ENCODE measurements at places on chromosomes 7 and 10.

- no peak for DNase-seq
These were observed 80.7 kb downstream of the ZRANB1 start for GRCh38 chr10:125022671-125023070.

- DNase-seq: no peak
These were observed 84.9 kb downstream of the ZNF365 start for GRCh38 chr10:62459072-62459471.

DNA sequence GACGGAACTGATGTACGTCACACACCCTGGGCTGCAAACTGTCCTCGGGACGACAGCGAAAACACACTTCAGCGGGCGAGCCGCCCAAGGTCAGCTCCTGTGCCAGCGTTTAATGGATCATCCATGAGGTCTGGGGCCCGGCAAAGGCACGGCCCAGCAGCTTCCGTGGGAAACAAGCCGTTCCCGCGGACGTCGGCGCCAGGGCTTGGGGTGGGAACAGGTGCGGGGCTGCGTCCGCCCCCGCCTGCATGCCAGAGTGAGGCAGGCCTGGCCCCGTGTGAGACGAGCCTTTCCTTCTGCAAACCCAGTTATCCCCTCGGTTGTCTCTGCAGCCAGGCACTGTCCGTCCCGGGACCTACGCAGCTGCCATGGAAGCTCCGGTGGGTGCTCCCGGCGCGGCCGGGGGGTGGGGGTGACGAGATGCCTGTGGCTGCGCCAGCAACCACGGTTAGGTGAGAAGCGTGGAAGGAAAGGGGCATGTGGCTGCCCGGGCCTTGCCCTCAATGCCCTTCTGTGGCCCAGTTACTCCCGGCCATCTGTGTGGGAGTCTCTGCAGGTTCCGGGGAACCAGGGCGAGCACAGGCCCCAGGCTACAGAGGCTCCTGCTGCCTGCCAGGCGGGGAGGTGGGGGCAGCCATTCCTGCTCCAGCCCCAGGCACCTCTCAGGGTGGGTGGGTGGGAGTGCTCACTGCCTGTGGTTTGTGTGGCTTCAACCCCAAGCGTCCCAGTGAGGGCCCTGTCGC lies 42.2 kb upstream of the PDGFA start:
- DNase-seq: no peak

GRCh38 chr7:158043551-158044481 lies 543.8 kb downstream of the PTPRN2 start:
- DNase-seq: no peak

- no peak for DNase-seq
These were observed 46.1 kb downstream of the CYTH3 start for GRCh38 chr7:6226194-6226799.

DNA sequence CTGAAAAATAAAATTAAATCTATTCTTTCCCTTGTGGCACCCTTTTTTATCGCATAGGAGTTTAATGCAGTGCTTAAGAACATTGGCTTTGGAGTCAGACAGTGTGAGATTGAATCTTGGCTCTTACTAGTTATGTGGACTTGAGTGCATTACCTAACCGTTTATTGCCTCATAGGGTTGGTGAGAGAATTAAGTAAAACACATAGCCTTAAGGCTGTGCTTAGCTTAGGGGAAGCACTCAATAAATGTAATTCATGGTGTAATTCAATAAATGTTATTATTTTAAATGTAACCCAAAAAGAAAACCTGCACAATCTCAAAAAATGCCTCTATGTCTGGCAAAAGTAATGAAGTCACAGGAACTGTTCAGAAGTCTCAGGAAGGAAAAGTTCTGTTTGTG lies 2.7 kb downstream of the STK17A start:
- no peak for DNase-seq

DNA sequence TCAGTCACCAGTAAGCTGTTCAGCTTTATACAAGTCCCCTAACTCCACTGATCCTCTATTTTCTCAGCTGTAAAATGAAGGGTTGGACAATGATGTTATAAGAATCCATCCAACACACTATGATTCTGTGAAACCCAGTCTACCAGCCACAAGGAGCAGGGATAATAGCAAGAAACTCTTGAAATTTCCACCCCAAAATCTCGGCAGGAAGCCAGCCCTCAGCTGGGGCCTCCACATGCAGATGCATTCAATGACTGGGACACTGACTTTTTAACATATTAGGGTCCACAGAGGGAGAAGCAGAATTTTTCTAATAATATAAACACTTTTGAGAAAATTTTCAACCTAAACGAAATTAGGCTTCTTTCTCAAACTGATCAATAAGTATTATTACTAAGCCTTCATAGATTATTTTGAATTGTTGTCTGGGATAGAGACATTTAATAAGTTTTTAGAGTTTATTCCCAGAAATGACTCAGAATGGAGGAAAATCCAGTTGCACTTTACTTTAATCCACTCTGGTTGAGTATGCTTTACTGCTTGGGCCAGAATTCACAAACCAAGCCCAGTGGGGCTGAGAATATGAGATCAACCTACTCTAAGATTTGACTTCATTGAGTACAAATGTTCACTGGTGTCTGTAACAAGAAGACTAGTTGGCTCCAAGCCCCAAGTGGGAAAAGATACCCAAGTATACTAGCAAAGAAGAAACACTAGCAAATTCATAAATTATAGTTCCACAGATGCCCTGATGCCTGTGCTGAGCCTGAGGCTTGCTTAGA lies 168.6 kb downstream of the C7orf25 start:
- no peak for DNase-seq

GRCh38 chr10:70804421-70804808 lies 11.3 kb upstream of the SGPL1 start:
- DNase-seq: no peak

GRCh38 chr7:22356010-22356691 lies 803 bp downstream of the RAPGEF5 start:
- no peak for DNase-seq

DNA sequence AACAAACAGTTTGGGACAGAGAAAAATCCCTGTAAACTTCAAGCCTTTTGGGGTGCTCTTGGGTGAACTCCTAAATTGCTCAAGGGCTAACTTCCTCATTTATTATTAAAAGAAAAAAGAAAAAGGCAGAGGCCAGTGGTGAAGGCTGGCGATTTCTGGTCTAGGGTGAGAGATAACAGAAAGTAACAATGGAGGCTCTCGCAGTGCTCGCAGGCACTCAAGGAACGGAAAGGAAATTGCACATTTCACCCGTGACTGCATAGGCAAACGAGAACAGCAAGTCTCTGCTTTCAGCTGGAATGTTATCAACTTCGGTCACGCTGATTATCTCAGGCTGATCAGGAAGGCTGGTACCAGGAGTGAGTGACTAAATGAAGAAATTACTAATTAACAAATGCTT lies 70.7 kb downstream of the PRKAG2 start:
- no peak for DNase-seq

GRCh38 chr10:96325719-96326373 lies 21.6 kb downstream of the DNTT start:
- DNase-seq: no peak

DNA sequence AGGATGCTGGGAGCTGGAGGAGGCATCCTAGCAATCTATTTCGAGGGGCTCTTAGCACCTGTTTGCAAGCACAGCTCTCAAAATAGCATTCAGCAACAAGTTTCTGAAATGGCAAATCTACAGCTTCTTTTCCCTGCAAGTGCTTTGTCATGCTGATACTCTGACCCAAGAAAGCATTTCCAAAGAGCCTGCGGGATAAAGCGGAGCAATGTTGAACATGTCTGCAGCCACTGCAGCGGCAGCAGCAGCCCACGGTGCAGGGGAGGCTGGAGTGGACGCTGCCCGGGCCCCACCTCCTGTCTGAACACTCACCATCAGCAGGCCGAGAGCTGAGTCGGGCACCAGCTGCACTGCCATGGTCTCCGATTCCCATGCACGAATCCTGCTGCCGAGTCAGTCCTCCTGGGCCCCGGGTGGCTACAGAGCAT lies 964 bp downstream of the FRMD4A start:
- DNase-seq: no peak

DNA sequence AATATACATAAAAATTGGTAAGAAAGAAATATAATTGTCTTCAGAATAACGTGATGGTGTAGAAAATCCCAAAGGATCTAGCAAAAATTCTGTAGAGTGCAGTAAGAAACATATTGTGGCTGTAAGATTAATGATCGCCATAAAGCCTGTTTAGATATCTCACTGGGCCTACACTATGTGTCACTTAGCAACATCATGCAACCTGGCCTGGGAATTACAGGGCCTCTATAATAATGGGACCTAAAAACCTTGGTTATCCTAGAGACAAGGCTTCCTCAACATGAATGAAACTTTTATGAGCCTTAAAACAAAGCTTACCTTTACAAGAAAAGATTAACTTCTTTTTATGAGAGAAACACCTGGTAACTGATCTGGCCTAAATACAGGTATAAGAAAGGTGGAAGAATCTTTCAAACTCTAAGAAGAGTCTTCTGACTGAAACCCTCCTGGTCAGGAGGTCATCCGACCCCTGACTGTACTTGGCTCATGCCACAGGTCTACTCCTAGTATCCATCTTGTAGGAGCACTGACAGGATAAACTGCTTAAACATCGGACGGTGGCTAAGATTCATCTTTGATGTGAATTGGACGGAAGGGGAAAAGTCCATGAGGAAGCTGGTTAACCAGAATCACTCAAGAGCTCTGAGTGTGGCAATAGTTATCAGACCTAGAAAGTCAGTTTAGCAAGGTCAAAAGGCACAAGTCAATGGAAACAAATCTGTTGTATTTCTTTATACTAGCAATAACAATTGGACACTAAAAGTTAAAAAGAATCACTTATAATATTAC lies 1155.1 kb upstream of the SORCS1 start:
- no peak for DNase-seq

- no peak for DNase-seq
These were observed 97.7 kb downstream of the CUBN start for GRCh38 chr10:17031637-17032635.

DNA sequence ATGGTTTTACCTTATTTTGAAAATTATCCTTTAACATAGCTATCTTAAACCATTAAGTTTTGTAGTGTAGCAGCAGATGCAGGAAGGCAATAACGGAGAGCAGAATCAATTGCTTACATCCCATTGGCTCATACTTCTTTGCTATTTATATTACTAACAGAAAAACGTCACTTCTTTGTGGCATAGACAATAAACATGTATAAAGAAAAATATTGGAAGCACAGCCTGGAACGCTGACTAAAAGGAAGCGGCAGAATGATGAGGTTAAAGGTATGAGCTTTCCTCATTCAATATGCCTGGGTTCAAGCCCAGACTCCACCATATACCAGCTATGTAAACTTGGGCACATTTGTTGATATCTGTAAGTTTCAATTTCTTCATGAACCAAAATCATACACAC lies 24.0 kb upstream of the BMPER start:
- DNase-seq: no peak

GRCh38 chr10:71302451-71302850 lies 16.6 kb upstream of the SLC29A3 start:
- DNase-seq: no peak

GRCh38 chr10:33938001-33938400 lies 603.5 kb upstream of the NRP1 start:
- no peak for DNase-seq

GRCh38 chr10:104642658-104643302 lies 1.7 kb downstream of the SORCS3 start:
- no peak for DNase-seq

GRCh38 chr10:86665218-86665607 lies 3.1 kb upstream of the LDB3 start:
- DNase-seq: no peak

GRCh38 chr7:27193335-27194001 lies 6.4 kb downstream of the HOXA13 start:
- DNase-seq: no peak

- DNase-seq: no peak
These were observed 84.3 kb upstream of the INSIG1 start for GRCh38 chr7:155213385-155213784.

GRCh38 chr7:109579901-109580300 lies 1010.2 kb downstream of the DNAJB9 start:
- no peak for DNase-seq

- no peak for DNase-seq
These were observed 149.8 kb upstream of the WNT16 start for GRCh38 chr7:121178869-121179497.

- DNase-seq: no peak
These were observed 1.1 kb upstream of the TRIP6 start for GRCh38 chr7:100865938-100866728.

GRCh38 chr10:44378626-44379025 lies 6.3 kb downstream of the CXCL12 start:
- no peak for DNase-seq

GRCh38 chr7:81684033-81684432 lies 85.8 kb downstream of the HGF start:
- DNase-seq: no peak

DNA sequence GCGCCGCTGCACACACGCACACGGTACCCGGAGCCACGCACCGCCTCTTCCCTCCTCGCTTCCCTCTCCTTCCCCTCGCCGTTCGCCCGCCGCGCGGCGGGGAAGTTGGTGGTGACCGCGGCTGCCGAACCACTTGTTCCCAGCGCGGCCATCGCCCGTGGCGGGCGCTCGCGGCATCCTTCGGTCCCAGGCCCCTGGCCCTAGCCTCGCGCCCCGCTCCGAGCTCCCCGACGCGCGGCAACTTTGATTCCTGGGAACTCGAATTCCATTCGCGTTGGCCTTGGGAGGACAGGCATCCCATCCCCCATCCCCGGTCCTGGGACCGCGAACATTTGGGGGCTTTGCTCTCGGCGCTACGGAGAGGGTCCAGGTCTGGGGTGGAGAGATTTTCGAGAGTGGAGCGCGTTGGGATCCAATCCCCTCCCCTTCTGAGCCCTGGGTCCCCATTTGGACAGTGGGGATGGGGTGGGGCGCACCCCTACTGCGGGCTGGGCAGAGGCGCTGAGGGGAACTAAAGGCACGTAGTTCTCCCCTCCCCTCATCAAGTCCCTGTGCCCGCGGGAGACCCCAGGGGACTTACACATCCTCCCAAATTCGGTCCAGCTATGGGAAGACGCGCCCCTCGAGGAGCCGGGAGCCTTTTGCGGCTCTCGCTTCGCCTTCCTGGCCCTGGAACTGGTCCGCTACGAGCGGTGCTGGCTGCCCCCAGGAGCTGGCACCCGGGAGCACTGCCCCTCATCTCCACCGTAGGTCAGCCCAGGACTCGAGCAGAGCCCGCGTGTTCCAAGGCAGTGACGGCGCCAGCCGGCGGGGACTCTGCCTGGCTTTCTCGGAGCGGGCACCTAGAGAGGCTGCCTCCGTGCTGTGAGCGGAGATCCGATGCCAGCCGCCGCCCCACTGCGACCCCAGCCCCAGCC lies 834 bp downstream of the CDH23 start:
- DNase-seq: no peak

- no peak for DNase-seq
These were observed 350.6 kb downstream of the TFEC start for GRCh38 chr7:115679976-115680375.

GRCh38 chr7:25009257-25009656 lies 29.3 kb upstream of the OSBPL3 start:
- no peak for DNase-seq

DNA sequence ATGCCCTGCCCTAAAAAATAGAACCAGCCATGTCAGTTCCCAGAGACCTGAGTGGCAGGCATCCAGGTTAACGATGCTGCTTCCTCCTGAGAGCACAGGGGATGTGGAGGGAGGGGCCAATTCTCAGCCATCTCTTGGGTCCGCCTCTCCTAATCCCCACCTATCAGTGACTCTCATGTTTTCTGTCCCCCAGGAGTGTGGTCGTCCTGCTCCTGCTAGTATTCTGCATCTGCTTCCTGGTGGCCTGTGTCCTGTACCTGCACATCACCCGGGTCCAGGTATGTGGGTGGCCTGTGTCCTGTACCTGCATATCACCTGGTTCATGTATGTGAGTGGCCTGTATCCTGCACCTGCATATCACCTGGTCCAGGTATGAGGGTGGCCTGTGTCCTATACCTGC lies 105.3 kb downstream of the ADCY1 start:
- no peak for DNase-seq

All from stimulated activated CD4-positive, alpha-beta T cell treated with anti-CD3 and anti-CD28 coated beads, TNF-alpha, amount 100 ng/mL, for 4 hours (primary cell).